Purkinje cell (primary cell): ENCODE measurements at places on chromosomes 3 and 15. TPM values are rescaled to one million over a fixed set of nuclear protein-coding genes. Genes with fewer than 3 reads are reported as not detected.

OR4M2 gene
- not detected in 2 replicates for polyA plus RNA-seq

RAD51 gene
- 2.2 TPM in 1 of 2 replicates, not detected in the other for polyA plus RNA-seq

TP63 gene
- polyA plus RNA-seq, result not detected in 2 replicates

FSTL1 gene
- 1.7 and 2.1 TPM in 2 replicates for polyA plus RNA-seq

PIGZ gene
- polyA plus RNA-seq, result 1.4 and 1.7 TPM in 2 replicates

CHCHD4 gene
- 16.9 and 19.0 TPM in 2 replicates for polyA plus RNA-seq

PODXL2 gene
- polyA plus RNA-seq, result 3.2 TPM in 2 replicates

SERPINI2 gene
- polyA plus RNA-seq, result 0.44 and 5.8 TPM in 2 replicates

SCN11A gene
- 0.66 and 0.69 TPM in 2 replicates for polyA plus RNA-seq

AGBL1 gene
- not detected in 2 replicates for polyA plus RNA-seq

LRRN1 gene
- polyA plus RNA-seq, result 58.5 and 59.6 TPM in 2 replicates

DUOXA2 gene
- polyA plus RNA-seq, result not detected in 2 replicates

APPL1 gene
- polyA plus RNA-seq, result 47.8 and 49.0 TPM in 2 replicates

ABI3BP gene
- 1.8 TPM in 1 of 2 replicates, not detected in the other for polyA plus RNA-seq

ITIH1 gene
- polyA plus RNA-seq, result not detected in 2 replicates

CHRM5 gene
- polyA plus RNA-seq, result not detected in 2 replicates

TAGLN3 gene
- 15.0 and 181 TPM in 2 replicates for polyA plus RNA-seq

AP3B2 gene
- 96.5 and 115 TPM in 2 replicates for polyA plus RNA-seq

NR2F2 gene
- polyA plus RNA-seq, result 38.7 and 46.0 TPM in 2 replicates

GPR160 gene
- 0.16 and 1.3 TPM in 2 replicates for polyA plus RNA-seq

RAF1 gene
- polyA plus RNA-seq, result 13.8 and 14.6 TPM in 2 replicates

P3H2 gene
- polyA plus RNA-seq, result 0.29 and 2.3 TPM in 2 replicates

CCDC66 gene
- polyA plus RNA-seq, result 34.8 and 47.1 TPM in 2 replicates

GOLGA6A gene
- polyA plus RNA-seq, result not detected in 2 replicates

NSUN3 gene
- 14.7 and 17.1 TPM in 2 replicates for polyA plus RNA-seq

SLC27A2 gene
- polyA plus RNA-seq, result not detected in 2 replicates

GP5 gene
- not detected in 2 replicates for polyA plus RNA-seq

RTP1 gene
- 2.0 TPM in 1 of 2 replicates, not detected in the other for polyA plus RNA-seq

CCDC54 gene
- polyA plus RNA-seq, result not detected in 2 replicates

DGKG gene
- polyA plus RNA-seq, result 66.0 and 73.5 TPM in 2 replicates

LRRC31 gene
- 0.98 and 1.9 TPM in 2 replicates for polyA plus RNA-seq

TRA2B gene
- 47.0 and 56.1 TPM in 2 replicates for polyA plus RNA-seq

FEZF2 gene
- 3.8 TPM in 1 of 2 replicates, not detected in the other for polyA plus RNA-seq

CACNA2D3 gene
- 1.8 and 6.2 TPM in 2 replicates for polyA plus RNA-seq

A4GNT gene
- not detected in 2 replicates for polyA plus RNA-seq

TUSC7 gene
- 5.7 TPM in 1 of 2 replicates, not detected in the other for polyA plus RNA-seq

SAXO2 gene
- 5.5 and 6.4 TPM in 2 replicates for polyA plus RNA-seq

TOPAZ1 gene
- polyA plus RNA-seq, result not detected in 2 replicates

ZNF774 gene
- 2.7 TPM in 1 of 2 replicates, not detected in the other for polyA plus RNA-seq

CCR1 gene
- polyA plus RNA-seq, result not detected in 2 replicates

PGBD4 gene
- polyA plus RNA-seq, result 1.9 and 2.9 TPM in 2 replicates

SLC22A14 gene
- polyA plus RNA-seq, result 0.78 TPM in 1 of 2 replicates, not detected in the other

CHDH gene
- polyA plus RNA-seq, result 0.75 and 1.2 TPM in 2 replicates

HHATL gene
- polyA plus RNA-seq, result 86.3 and 121 TPM in 2 replicates

SLC2A2 gene
- polyA plus RNA-seq, result 0.09 TPM in 1 of 2 replicates, not detected in the other

KIF9 gene
- polyA plus RNA-seq, result 10.8 and 17.6 TPM in 2 replicates

ECE2 gene
- 1.2 and 3.1 TPM in 2 replicates for polyA plus RNA-seq

GPR171 gene
- polyA plus RNA-seq, result 8.1 TPM in 1 of 2 replicates, not detected in the other

GCSAM gene
- not detected in 2 replicates for polyA plus RNA-seq

ENTPD3 gene
- polyA plus RNA-seq, result 2.9 TPM in 1 of 2 replicates, not detected in the other

LEKR1 gene
- polyA plus RNA-seq, result 0.15 and 1.7 TPM in 2 replicates
